ENCODE measurements at places on chromosomes 3 and 15. TPM values are rescaled to one million over a fixed set of nuclear protein-coding genes. Genes with fewer than 3 reads are reported as not detected.

The BCL2A1 gene
- total RNA-seq: 36.7 TPM

The SAXO2 gene
- 54.0 TPM for total RNA-seq

DNA sequence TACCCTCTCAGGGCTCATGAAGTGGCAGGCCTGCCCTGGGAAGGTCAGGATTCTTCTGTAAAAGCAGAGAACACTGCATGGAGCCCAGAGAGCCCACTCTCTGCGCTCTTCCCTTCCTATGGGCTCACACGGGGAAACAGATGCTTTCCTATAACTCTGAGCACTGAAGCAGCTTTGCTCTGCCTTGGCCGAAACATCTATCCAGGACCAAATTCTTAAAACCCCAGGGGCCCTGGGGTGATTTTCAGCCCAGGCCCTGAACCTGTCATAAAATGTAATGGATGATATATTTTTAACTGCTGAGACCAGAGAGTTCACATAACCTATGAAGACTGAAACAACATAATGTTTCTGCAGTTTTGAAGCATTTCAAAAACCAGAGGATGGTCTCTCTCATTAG, 249.9 kb upstream of the CTDSPL start:
- DNase-seq: no peak

- peak; percentile 54 for DNase-seq
Measured at GRCh38 chr15:41115161-41115651, 874 bp downstream of the INO80 start.

Data from lung (tissue), 17 donors.